Peyer's patch (tissue), 4 donors: ENCODE measurements at places on chromosomes 6 and 20. TPM values are rescaled to one million over a fixed set of nuclear protein-coding genes. Genes with fewer than 3 reads are reported as not detected.

Gene IRF4
- total RNA-seq, result 0.47 TPM

Gene DZANK1
- 5.0 TPM for total RNA-seq

Gene GABRR1
- not detected for total RNA-seq

Gene SNAP91
- 1.2 TPM for total RNA-seq

Gene GNAS-AS1
- total RNA-seq, result 0.67 TPM

Gene KCNQ2
- total RNA-seq, result not detected
